ENCODE measurements at places on chromosomes 2 and 18. TPM values are rescaled to one million over a fixed set of nuclear protein-coding genes. Genes with fewer than 3 reads are reported as not detected.

The ARHGAP25 gene
- 14.7 TPM for total RNA-seq

- DNase-seq, result no peak
Measured at GRCh38 chr2:111030260-111030891, 90.3 kb upstream of the BCL2L11 start.

The MBOAT2 gene
- total RNA-seq, result 40.7 TPM

The LHCGR gene
- total RNA-seq, result not detected

- DNase-seq, result no peak
Measured at GRCh38 chr2:235546151-235546435, 52.2 kb downstream of the AGAP1 start.

DNA sequence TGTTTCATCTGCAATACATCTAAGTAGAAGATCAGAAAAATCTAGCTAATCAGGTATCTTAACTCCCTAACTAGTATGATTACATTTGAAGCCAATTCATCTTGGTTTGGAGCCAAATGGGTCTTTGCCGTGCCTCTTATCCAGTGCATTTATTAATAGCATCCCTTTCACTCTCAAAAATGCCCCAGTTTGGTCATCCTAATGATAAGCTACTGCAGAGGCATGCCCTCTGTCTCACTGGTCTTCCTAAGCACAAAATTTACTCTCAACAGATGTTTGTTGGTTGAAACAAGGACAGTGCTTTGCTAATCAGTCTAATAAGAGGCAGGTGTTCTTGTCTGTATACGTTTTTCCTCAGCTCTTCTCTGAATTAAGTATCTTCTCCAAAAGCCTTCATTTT lies 403.2 kb downstream of the RAD51AP2 start:
- no peak for DNase-seq

DNA sequence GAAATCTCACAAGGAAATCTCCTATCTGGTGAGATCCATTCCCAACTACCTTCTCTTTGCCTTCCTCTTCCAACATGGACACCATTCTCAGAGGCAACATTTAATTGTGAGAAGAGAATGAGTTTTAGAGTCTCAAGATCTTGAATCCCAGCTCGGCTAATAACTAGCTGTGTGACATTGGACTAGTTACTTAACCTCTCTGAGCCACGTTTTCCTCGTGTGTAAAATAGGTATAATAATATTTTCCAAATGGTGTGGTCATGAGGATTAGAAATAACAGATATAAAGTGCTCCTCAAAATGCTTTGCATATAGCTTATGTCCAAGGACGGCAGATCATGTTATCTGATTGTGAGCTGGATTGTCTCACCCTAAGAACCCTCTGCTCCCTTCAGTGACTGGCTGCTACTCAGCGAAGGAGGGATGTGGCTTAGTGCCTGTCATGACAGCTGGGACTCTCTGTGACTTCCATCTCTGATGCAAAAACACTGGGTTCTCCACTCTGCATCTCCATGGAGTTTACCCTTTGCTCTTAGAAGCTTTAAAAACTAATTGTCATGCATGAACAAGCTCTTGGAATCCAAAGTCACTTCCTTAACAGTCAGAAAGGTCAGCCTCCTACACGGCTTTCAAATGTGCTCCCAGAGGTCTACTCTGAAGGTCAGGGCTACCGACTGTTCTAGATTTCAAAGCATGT lies 38.4 kb upstream of the MRPL19 start:
- no peak for DNase-seq

The ZNF385B gene
- 0.83 TPM for total RNA-seq

Measured in ureter (tissue), 1 donor.